ENCODE measurements at places on chromosomes 1 and 21. TPM values are rescaled to one million over a fixed set of nuclear protein-coding genes. Genes with fewer than 3 reads are reported as not detected.

- no peak for ATAC-seq
Observed at GRCh38 chr1:85830837-85831236, 122.6 kb upstream of the ZNHIT6 start.

GRCh38 chr1:169086603-169087455 is 19.7 kb upstream of the ATP1B1 start:
- peak; percentile 42 for ATAC-seq

The MAST2 gene
- total RNA-seq: 76.9 TPM

- ATAC-seq: no peak
Observed at GRCh38 chr1:51941528-51941927, 49.0 kb downstream of the RAB3B start.

The RHOU gene
- 16.3 TPM for total RNA-seq

GRCh38 chr1:71667216-71667615 is 586.4 kb upstream of the ZRANB2 start:
- peak; percentile 72 for ATAC-seq

GRCh38 chr1:94851571-94851970 is 31.4 kb downstream of the SLC44A3 start:
- no peak for ATAC-seq

Data from gastroesophageal sphincter (tissue), 4 donors.